Right ventricle myocardium superior (tissue), 1 donor: ENCODE measurements at places on chromosomes 5 and 9. TPM values are rescaled to one million over a fixed set of nuclear protein-coding genes. Genes with fewer than 3 reads are reported as not detected.
A peak's percentile ranks its signal among the peaks of the same experiment; 100 is the strongest.

DNA sequence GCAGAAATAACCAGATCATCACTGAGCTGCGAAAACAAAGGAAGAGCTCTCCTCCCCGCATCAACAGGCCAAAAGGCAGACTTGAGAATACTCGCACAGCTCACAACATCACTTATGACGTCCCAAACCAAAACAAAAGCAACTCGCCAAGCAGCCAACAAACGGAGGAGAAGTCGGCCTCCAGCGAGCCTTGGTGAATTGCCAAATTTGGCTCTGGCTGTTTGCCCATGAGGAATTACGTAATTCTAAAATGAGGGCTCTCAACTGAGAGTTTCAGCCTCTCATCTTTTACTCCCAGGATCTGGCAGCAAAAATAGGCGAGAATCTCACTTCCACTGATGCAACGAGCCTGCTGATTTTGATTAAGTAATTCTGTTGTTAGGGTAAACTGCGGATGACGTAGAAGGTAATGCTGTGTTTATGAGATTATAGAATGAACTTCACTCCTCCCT is 51.7 kb upstream of the SEMA6A start:
- DNase-seq, result peak; percentile 73

DNA sequence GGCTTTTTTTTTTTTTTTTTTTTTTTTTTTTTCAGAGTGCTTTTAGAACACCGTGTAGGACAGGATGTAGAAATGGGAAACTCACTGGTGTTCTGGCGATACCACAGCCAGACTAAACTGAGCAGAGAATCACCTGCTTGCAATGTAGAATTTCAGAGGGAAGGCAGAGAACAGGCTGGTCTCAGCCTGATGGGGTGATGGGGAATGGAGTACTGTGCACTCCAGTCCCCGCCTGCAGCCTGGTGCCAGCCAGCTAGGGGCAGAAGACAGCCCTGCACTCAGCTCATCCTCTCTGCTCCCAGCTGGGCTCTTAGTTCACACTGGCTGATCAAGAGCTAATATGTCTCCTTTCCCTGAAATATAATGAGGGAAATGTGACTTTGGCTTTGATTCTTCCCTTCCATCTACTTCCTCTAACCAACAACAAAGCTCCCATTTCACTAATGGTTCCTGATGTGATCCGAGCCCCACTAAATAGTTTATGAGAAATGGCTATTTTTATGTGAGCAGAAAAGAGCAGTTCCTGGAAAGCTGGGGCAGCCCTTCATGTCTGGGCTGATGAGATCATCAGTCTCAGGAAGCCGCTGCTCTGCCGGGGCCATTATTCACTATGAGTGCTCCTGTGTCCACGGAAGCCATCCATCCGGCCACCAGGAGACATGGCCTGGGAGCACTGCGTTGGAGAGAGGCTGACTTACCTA is 209.7 kb downstream of the GADD45G start:
- no peak for DNase-seq

GRCh38 chr5:159444441-159445082 is 114.3 kb upstream of the IL12B start:
- no peak for DNase-seq

DNA sequence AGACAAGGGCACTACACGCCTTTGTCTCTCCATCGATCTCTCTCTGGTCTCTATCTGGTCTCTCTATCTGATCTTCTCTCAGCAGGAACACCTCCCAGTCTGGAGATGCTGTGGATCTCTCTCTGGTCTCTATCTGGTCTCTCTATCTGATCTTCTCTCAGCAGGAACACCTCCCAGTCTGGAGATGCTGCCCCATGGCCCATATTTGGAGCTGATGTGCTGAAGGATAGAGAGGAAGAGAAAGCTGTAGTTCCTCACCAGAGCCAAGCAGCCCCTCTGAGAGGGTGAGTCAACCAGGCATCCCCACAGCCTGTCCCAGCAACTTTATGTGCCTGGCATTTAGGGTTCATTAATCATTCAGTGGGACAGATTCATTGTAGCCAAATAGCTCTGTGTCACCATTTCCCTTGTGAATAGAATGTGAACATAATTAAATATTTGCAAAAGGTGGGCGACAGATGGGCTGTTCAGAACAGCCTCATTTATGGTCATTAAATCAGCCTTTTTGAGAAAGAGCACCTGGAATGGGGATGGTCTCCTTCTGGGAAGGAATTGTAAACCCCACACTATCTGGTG is 189.3 kb upstream of the MAST4 start:
- DNase-seq, result no peak

SYNPO gene
- total RNA-seq, result 645 TPM

PCDHGA8 gene
- total RNA-seq, result 10.1 TPM
